NCI-H1930 (cell line): ENCODE measurements at places on chromosomes 3 and 15.

DNA sequence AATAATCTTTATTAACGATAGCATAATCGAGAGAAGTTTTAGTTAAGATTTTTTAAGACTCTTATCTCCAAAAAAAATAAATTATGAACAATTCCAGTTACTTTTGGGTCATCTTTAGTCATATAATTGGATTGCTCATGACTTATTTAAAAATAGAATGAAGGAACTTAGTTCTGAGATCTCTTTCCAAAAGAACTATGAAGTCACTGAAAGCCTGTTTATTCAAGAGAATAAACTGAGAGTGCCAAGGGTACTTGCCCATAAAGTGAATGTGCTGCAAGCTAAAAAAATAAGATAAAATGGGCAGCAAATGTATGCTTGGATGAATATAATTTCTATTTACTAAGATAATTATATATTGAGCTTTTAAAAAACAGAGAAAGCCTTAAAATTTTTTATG lies 176.5 kb upstream of the PLSCR5 start:
- DNase-seq, result no peak

GRCh38 chr3:161101609-161102008 lies 3.5 kb downstream of the B3GALNT1 start:
- no peak for DNase-seq

DNA sequence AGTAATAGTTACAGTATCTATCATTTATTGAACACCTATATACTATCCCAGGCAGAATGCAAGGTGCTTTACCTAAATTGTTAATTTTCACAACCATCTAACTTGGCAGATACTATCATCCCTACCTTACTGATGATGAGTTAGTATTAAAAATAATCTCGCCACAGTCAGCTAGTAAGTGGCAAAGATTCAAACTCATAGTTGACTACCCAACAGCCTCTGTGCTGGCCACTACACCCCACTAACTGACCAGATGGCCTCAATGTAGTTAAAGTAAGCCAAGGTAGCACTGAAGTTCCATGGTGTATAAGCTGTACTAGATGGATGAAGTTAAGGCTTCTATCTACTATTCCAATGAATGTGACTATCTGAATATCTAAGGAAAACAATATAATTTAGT lies 44.8 kb downstream of the PEAK1 start:
- DNase-seq, result no peak

DNA sequence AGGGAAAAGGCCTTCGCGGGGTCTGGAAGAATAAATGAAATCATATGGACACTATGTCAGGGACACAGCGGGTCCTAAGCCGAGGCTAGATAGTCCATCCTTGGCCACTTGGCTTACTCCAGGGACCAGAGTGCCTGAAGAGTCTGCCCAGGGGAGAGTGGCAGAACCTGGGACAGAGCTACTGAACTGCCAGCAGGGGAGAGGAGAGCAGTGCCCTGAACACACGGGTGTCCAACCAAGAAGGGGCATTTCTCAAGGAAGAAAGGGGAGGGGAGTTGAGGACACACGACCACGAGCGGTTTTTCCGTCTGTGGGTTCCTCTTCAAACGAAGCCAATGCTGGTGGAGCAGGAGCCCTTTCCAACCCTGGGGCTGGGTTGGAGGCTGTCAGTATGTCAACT lies 1.0 kb downstream of the ACAN start:
- DNase-seq, result no peak

DNA sequence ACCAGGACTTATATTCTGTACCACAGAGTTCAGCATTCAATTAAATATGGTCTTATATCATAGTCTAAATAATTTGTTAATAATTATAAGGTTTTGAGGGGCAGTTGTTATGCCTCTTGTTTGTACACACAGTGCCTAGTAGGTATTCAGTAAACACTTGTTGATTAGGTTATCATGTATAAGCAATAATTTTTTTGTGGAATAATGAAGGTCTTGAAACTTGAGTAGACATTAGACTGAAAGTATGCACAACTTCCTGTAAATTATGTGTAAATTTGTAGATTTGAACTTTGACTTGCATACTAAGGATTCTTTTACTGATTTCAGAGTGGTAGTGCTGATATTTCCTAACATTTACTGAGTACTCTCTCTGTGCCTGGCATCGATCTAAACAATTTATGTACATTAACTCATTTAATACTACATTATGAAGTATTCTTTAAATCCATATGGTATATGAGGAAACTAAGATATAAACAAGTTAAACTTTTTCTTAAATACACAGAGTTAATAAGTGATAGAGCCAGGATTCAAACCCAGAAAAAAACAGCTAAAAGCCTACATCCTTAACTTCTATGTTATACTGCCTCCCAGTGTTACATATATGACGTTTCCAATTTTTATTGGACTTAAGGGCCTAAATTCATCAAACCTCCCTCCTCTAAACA lies 65.1 kb downstream of the GLCE start:
- no peak for DNase-seq

- no peak for DNase-seq
Measured at GRCh38 chr3:135018149-135018923, 223.3 kb downstream of the EPHB1 start.

- no peak for DNase-seq
Measured at GRCh38 chr3:124381575-124382333, 348.5 kb upstream of the UMPS start.
